ENCODE measurements at places on chromosomes 7 and 10.

DNA sequence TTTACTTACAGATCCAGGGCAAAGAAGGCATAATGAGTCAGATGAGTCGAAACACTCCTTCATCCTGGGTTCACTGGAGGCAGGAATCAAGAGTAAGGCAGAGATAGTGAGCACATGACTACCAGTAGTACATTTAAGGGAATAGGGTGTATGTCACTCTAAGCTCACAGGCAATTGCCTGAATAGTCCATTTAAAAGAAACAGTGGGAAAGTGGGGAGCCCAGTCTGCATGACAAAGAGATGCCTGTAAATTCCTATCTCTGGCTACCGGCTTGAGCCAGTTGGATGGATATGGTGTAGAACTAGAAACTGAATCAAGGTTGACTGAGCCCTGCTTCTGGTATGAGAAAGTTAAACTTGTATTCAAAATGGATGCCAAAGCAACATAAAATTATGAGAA is 861.5 kb upstream of the ZWINT start:
- no peak for DNase-seq

GRCh38 chr7:101705331-101705730 is 76.2 kb upstream of the MYL10 start:
- no peak for DNase-seq

GRCh38 chr10:123160311-123160980 is 6.2 kb downstream of the BUB3 start:
- DNase-seq = no peak

- DNase-seq = no peak
Observed at GRCh38 chr7:32479574-32480200, 10.5 kb downstream of the LSM5 start.

- DNase-seq = no peak
Observed at GRCh38 chr10:103563231-103564115, 70.0 kb downstream of the NEURL1 start.

GRCh38 chr10:130621231-130621775 is 485.1 kb downstream of the GLRX3 start:
- DNase-seq = no peak

DNA sequence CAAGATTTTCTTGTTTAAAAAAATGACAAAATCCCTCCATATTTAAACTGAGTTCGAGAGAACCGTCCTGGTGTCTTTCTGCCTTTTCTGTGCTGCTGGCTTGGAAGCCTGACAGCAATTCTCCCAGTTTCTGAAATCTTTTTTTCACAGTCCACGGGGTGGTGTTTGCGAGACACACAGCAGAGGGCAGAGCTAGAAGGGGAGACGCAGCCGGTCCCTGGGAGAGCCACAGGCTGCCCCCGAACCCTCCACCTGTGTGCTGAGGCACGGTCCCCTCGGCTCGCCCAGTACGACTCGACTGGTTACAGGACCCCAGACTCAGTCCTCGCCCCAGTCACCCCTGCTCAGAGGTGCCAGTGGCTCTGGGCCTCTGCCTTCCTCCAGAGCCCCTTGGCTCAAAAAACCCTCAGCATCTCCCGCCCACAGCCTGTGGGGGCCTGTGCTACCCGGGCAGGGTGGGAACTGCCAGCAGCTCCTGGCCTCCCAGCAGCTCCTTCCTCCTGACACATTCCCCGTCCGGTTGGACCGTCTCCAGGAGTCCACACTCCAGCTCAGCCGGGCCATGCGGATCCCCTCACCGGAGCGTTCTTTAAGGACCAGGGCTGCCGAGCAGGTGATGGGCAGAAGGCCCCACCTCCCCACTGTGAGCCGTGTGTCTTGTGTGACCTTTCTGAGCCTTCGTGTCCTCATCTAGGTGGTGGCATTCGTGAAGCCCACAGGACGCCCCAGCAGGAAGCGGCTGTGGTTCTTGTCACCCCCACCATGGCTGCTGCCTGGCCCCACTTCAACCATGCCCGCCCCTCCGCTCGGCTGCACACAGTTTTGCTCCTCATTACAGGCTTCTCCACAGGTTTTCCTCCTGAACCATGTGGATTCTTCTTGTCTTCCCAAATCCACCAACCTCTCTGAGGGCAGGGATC is 52.3 kb upstream of the EN2 start:
- DNase-seq = no peak

DNA sequence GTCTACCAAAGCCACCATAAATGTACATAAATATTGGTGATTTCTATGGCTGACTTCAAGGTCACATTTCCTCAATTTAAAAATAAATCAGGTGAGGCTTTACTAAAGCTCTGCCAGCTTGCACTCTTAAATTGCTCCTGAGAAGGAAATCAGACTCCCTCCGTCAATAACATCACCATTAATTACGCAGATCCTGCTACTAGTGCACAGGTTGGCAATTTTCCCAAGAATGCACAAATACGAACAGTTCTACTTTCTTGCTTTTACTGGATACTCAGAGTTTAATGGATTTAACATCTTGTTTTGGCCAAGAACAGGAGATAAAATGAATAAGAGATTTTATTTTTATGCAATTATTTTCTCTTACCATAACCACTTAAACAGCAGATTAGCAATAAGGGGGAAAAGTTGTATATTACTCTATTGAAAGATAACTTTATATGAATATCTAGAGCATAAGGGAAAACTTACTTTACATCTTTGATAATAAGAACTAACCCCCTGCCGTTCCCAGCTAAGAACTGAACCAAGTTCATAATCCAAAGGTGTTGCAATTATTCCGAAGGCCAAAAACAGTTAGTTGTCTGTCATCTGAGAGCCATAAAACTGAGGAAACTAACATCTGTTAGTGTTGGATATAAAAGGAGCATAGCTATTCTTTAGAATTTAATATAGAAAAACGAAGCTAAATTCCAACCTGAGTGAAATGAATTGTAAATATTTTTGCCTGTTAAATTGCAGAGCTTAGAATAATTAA is 140.5 kb downstream of the TWIST1 start:
- DNase-seq = no peak

DNA sequence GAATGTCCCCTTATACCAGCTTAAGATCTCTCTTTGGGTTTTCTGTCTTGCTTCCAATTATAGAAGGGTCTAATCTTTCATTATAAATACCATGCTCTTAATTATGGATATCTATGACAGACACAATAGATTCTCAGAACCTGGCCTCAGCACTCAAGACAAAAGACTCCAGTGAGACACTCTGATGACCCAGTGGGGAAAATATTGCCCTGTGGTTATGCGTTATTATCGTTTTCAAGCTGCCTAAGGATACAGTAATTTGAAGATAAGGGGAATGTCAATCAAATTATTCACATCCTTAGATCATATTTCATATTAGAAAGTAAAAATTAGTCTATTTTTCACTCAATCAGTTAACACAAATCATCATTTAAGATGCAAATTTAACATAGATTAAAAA is 748.8 kb downstream of the XPNPEP1 start:
- DNase-seq = no peak

DNA sequence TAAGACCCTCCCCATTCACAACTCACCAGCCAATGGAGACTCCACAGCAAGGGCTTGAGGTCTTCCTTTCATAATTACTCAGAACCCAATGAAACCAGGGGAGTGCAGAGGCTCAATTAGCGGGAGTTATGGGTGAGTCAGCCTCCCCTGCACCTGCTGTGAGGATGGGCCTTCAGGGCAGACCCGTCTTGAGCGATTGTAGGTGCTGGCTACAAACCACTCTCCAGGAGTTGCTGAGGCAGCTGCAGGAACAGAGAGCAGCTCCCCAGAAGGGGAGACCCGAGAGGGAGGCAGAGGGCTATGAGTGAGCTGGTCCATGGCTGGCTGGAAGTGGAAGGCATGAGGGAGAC is 58.5 kb upstream of the SORCS3 start:
- DNase-seq = no peak

DNA sequence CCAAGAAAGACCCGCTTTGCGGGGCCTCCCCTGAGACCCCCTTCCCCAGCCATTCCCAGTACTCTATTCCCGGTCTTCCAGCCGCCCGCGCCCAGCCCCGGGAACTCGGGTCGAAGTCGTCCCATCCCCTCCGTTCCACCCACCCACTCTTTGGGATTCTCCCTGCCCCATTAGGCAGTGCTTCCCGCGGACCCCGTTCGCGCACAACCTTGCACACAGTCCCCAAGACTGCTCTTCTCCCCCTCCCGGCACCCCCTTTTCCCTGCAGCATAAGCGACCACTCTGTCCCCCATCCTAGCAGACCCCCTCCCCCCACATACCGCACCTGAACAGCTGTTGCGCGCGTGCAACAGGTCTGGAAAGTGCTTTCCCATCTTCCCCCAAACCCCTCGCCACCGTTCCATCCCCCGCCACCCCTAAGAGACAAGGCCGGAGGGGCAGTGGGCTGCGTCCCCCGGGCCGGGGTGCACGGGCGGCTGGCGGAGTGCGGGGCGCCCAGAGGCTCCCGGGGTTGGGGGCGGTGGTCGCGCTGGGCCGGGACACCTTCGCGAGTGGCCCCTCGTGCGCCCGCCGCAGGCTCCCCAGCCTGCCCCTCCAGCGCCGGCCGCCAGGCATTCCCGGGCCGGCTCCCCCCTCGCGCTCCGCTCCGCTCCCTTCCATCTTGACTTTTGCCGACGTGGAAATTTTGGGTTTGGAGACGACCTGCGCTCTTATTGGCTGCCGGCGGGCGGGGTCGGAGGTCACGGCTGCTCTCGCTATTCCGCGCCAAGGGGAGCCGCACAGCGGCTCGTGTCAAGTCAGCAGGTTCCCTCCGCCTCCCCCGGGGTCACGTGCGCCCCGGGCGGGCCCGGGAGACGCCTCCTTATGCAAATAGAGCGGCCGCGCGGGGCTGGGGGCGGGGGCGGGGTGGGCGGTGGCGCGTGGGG is 201.2 kb upstream of the NFE2L3 start:
- peak; percentile 61 for DNase-seq

DNA sequence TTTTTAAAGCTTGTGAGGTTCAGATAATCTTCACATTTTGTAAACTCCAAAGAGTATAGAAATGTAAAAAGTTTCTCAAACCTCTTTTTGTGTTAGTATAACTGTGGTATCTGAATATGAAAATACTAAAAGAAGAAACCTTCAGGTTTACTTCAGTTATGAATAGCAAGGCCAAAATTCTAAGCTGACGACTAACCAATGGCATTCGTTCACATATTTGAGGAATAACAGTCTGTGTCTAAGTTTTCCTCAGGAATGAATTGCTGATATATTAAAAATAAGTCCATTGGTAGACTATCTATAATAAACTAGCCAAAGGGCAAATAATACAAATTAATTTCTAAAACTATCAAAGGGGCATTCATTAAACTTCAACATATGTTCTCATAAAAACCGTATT is 206.0 kb downstream of the CXCL12 start:
- DNase-seq = no peak

DNA sequence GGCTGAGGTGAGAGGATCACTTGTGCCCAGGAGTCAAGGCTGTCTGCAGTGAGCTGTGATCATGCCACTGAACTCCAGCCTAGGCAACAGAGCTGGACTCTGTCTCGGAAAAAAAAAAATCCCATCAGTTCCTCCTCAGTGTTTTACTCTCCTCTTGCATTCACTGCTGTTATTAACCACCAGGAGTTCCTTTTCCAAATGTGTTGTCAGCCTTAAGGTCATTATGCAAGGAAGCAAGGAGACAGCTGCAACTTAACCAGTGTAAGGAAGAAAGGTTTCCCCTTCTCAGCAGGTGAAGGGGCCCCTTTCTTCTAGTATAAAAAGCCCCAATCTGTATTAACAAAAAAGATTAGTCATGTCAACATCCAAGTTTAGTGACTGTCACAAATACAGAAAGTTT is 86.6 kb upstream of the LEP start:
- no peak for DNase-seq

GRCh38 chr10:107081644-107082043 is 82.9 kb downstream of the SORCS1 start:
- DNase-seq = no peak

- DNase-seq = no peak
Observed at GRCh38 chr10:86824151-86824550, 67.7 kb downstream of the BMPR1A start.

GRCh38 chr10:125084191-125084613 is 76.2 kb downstream of the CTBP2 start:
- DNase-seq = no peak

GRCh38 chr10:47362199-47362598 is 14.0 kb downstream of the RBP3 start:
- no peak for DNase-seq

DNA sequence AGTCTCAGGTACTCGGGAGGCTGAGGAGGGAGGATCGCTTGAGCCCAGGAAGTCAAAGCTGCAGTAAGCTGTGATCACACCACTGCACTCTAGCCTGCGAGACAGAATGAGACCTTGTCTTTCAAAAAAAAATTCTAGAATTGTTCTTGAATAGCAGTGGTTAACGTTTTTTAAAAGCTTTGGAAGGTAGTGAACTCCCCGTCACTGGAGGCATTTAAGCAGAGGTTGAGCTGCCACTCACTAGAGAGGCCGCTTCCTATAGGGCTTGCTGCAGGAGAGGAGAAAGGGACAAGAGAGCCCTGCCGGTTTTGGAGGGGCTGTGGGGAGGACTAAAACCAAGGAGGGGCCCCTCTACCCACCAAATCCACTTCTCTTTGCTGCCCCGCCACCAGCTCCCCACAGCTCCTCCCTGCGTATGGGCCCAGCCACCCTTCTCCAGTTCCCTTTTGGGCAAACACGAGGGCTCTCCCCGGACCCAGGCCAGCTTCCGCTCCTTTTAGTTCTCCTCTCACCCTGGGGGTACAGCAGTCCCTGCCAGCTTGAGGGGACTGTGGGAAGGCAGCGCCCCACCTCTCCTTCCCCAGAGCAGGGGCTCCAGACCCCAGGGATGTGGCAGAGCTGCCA is 86.9 kb upstream of the GTF2I start:
- DNase-seq = no peak

- DNase-seq = no peak
Observed at GRCh38 chr7:66206934-66207240, 1.8 kb downstream of the TPST1 start.

DNA sequence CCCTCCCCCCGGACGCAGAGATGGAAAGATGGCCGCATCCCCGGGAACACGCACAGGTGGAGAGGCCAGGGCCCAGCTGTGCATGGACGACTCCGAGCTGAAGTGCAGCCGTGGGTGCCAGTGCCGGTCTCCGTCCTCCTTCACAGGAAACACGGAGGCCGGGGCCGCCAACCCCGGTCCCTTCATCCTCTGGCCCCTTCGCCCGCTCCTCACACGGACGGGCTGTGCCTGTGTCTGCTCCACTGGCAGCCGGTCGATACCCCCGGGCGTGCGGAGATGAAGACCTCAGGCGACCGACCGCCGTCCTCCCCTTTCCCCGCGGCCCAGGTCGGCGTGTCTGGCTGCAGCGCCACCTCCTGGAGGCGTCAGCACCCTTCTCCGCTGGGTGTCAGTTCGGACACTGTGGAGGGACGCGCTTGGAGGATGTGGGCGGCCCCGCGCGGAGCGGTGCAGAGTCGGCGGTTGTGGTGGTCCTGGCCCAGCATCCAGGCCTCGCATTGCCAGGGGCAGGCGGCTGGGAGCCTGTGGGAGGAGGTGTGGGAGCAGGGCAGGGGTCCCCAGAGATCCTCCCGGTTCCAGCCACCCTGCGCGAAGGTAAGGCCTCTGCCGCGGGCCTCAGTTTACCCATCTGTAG is 9.9 kb downstream of the ZNF511 start:
- DNase-seq = peak; percentile 39

DNA sequence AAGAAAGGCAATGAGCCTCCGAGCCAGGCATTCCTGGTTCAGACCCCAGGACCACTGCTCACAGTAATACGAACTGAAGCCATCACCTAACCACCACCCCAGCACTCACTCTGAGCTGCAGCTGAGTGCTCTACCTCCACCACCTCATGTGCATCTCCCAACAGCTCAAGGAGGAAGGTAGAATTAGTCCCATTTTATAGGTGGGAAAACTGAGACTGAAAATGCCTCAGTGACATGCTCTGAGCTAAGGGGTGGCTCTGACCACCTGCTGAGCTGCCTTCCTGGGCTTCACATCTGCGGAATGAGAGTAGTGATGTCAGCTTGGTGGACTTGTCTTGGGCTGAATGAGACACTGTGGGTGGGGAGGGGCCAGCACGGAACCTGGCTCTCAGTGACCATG is 159.7 kb upstream of the UNC5B start:
- no peak for DNase-seq

Data from stimulated activated CD8-positive, alpha-beta memory T cell treated with anti-CD3 and anti-CD28 coated beads, Interleukin-7, amount 100 ng/mL, for 1 hour (primary cell).